Substantia nigra (tissue), 51 donors: ENCODE measurements at places on chromosomes 11 and 22.

- no peak for DNase-seq
Measured at GRCh38 chr11:45816614-45817013, 11.7 kb downstream of the SLC35C1 start.

GRCh38 chr22:38218661-38219622, 17.1 kb downstream of the MAFF start:
- DNase-seq = no peak

DNA sequence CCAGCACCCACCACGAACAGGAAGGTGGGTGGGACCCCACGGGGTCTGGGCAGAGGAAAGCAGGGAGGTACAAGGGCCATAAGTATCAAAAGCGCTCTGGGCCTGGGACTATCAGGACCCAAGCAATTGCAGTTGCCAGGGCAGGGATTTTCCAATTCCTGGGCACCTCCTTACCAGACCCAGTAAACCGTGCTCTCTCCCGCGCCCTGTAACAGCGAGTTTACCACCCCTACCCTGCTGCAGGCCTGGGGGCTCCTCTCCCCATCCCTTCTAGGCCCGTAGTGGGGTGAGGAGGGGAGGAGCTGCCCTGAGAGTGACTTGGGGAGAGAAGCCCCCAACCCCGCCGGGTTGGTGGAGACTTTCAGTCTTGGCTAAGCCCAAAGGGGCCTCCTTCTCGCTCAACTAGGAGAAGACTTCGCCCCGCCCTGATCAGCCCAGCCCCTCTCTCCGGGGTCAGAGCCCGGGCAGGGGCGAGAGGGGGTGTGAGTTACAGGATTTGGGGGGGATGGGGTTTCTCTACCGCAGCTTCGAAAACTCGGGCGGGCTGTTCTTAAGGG, 5.4 kb downstream of the PAX6 start:
- no peak for DNase-seq

- DNase-seq = no peak
Measured at GRCh38 chr22:31227186-31227585, 15.1 kb downstream of the LIMK2 start.

GRCh38 chr11:67571443-67571842, 12.2 kb upstream of the GSTP1 start:
- no peak for DNase-seq

DNA sequence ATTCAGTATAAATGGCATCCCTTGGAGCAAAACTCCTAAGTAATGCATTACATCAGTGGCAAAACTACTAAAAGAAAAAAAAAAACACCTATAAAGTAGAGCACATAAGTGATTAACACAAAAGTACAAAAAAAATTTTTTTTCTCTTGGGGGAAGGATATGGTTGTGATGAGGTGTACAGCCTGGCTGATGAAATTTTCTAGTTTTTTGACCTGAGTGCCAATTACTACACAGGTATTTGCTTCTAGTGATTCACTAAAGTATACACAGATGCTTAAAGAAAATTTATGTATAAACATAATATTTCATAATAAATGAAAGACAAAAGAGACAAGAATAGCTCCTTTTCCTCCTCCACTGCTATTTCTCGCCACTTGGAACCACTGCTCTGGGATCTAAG, 71.8 kb upstream of the APOA1 start:
- no peak for DNase-seq

DNA sequence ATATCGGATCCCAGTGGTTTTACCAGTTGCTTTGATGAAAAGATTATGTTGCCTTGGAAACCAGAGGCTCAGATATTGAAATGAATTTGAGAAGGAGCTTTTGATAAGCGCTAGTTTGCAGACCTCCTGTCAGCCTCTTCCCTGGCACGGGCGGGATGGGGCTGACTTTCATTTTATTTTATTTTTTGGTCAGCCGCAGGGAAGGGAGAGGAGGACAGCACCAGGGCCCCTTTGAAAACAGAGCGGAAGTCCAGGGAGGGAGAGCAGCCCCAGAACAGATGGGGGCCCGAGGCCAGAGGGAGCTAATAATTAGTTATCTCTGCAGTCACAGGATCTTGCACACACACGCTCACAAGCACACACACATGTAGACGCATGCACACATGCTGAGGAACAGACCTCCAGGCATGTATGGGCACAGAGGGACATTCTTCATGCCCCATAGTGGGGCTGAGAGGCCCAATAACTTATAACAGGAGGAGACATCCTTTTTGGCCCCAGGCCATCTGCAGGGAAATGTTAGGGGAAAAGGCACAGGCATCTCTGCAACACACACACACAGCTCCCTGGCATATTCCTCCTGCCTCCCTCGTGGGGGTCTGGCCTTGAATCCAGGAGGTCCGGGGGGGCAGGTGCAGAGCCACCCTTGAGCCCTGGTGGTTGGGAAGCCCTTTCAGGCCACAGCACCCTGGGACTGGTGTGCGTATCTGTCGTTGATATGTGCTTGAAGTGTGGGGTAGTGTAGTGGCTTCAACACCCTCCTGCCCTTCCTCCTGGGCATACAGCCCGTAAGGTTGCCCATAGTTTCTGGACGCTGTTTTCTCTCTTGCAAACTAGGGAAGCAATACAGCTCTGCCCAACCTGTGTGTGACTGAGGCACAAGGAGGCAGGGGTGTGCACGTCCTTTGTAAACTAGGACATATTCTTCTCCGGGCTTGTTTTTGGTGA, 117.3 kb downstream of the CEP164 start:
- no peak for DNase-seq

DNA sequence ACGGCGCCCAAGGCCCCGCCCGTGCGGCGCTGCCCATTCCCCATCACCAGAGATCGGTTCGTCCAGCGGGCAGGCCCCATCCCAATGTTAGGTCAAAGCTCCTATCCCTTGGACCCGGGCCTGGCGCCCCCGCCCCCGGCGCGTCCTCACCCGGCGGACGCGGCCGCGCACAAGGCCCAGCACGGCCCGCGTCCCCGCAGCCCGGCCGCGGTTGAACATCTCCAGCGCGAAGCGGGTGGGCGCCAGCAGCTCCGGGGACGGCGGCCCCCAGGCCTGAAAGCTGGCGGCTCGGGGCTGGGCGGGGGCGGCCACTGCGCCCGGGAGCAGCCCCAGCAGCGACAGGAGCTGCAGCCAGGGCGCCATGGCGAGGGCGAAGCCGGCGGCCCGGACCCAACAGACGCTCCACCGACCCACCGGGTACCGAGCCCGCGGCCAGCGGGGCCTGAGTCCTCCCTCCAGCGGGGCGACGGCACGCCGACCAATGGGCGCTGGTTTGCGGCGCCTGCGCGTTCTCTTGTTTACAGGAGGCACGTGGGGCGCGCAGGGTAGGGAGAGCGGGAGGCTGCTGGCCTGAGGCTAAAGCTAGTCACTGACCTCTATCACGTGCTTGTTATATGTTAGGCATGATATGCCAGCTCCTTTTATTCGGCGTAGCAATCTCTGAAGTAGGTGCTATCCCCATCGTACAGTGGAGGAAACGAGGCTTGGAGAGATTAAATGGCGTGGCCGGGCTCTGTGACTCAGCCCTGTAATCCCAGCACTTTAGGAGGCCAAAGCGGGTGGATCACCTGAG, at the start of gene CTSF:
TSS of gene CTSF (minus strand) at position 483 of the 793 bp plus-strand sequence. CDS start at position 363, 120 bp downstream.
- DNase-seq = peak; percentile 90

GRCh38 chr11:128415539-128415938, 171.8 kb downstream of the ETS1 start:
- DNase-seq = no peak

GRCh38 chr11:58866788-58867187, 22.3 kb upstream of the GLYATL2 start:
- no peak for DNase-seq

DNA sequence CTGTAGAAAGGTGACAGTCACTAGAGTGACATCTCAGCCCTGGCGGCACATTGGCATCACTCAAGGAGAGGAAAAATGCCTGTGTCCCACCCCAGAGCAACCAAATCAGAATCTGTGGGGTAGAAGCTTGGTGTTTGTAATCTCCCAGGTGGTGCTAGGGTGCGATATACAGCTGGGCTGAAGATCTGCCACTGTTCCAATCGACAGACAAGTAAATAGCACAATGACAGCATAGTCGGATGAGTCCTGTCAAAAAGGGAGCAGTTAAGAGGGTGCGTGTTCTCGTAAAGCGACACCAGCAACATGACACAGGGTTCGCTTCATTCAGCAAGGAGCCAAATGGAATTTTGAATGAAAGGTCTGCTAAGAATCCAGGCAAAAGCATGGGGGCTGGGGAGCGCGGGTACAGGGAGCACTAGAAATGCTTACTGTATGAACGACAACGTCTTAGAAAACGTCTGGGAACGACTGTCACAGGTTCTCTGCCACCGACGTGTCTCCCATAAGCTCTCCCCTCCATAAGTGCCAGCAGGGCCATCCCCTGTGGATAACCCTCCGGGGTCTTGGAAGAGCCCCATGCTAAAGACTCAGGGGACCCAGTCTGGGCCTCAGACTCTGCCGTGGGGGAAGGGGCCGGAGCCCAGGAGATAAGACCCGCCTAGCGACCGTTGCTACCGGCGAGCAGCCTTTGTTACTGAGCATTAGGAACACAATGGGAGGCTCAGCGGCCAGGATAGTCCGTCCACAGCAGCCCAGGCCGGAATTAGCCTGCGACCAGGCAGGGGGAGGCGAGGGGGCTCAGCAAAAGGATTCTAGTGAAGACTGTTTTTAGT, 20.8 kb downstream of the ADA2 start:
- DNase-seq = peak; percentile 35

DNA sequence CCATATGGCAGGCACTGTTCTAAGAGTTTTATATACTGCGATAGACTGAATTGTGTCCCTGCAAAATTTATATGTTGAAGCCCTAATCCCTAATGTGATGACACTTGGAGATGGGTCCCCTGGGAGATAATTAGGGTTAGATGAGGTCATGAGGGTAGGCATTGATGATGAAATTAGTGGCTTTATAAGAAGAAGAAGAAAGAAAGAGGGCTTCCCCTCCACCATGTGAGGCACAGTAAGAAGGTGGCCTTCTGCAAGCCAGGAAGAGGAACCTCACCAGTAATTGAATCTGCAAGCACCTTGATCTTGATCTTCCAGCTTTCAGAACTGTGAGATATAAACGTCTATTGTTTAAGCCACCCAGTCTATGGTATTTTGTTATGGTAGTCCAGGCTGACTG, 46.6 kb upstream of the TENM4 start:
- no peak for DNase-seq

DNA sequence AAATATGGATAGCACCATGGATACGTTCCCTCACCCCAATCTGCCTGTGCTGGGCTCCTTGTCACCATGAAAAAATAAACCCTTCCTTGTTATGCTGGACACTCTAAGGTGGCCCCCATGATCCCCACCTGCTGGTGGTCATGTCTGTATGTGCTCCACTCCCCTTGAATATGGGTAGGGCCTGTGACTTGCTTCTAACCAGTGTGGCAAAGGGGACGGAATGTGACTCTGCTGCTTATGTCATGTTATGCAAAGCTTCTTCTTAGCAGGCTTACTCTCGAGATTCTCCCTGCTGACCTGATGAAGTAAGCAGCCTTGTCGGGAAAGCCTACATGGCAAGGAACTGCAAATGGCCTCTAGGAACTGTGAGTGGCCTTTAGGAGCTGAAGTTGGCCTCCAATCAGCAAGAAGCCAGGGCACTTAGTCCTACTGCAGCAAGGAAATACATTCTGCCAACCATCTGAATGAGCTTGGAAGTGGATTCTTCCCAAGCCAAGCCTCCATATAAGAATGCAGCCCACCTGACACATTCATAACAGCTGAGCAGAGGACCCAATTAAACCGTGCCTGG, 159.9 kb downstream of the CCDC34 start:
- DNase-seq = no peak

DNA sequence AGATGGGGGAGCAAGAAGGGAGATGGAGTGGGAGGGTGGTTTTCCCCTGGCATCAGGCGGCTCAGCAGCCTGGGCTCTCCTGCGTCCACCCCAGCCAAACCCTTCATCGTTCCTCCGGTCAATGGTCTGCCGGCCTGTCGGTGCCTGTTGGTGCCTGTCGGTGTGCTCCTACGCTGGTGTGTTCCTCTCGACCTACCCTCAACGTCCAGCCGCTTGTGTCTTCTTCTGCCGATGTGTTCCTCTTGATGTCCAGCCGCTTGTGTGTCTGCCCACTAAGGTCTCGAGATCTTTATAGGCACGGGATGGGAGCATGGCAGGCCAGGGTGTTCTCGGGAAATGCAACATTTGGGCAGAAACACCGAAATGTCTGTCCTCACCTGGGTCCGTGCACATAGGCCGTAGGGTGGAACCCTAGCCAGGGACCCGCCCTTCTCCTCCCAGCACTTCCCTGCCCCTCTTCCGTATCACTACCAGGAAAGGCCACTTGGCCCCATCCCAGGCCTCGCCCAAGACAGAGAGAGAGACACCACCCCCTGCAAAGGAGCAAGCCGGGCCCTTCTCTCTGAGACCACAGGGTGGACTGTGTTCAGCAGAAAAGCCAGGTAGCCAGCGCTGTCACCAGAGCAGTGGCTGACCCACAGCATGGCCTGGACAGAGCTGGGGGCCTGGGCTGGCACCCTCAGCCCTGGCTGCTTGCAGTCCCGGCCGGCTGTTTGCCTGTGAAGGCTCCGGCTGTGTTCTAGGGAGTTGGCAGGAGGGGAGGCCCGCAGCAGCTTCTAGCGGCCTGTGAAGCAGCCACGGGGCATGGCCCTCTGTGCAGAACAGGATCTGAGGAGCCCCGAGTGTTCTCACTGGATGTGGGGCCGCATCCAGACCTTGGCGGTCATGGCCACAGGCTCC, 61.6 kb upstream of the KCNQ1OT1 start:
- DNase-seq = no peak

- DNase-seq = no peak
Measured at GRCh38 chr11:9951807-9952206, 287.9 kb downstream of the SWAP70 start.

- no peak for DNase-seq
Measured at GRCh38 chr11:69841859-69842698, 22.9 kb upstream of the FGF3 start.

GRCh38 chr22:32469799-32470212, 4.8 kb upstream of the FBXO7 start:
- DNase-seq = peak; percentile 26

- no peak for DNase-seq
Measured at GRCh38 chr11:130070846-130071200, 1.1 kb downstream of the APLP2 start.

- DNase-seq = no peak
Measured at GRCh38 chr11:70155386-70155785, 47.7 kb upstream of the FADD start.

DNA sequence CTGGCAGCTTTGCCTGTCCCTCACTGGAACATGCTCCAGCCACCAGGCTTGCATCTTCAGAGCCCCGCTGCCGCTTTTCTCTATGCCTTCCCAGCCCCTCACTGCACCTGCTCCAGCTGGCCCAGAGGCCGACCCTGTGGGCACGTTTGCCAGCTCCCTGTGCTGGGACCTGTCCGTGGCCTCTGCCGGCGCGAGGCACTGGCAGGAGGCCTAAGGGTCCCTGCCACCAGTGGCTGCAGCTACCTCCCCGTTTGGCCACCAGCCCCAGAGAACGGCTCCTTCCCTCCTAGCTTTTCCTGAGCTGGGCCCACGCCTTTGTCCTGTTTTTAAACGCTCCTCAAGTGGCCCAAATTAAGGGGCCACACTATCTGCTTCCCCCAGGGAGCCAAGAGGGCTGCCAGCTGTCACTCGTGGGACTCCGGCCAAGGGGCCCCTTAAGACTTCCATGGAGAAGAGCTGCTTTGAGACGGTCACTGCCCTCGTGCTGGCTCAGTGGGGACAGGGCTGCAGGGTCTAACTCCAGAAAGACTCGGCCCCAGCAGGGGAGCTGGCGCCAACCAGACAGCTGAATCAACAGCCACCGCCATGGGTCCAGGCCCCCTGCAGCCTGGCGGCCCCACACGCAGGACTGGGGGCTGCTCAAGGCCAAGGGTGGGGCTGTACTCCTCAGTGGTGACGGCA, 24.6 kb upstream of the WNT7B start:
- no peak for DNase-seq
